NCI-H1092 treated with DMSO at 0.1 percent for 48 hours (cell line): ENCODE measurements at places on chromosomes 3 and 15.

- DNase-seq = no peak
Observed at GRCh38 chr15:79090487-79091203, at the start of gene RASGRF1. RASGRF1 (minus strand) TSS chr15:79090780; CDS start chr15:79090498, 282 bp downstream.

- DNase-seq = no peak
Observed at GRCh38 chr15:51491941-51492340, 130.6 kb downstream of the DMXL2 start.

GRCh38 chr15:59473226-59473625 lies 35.2 kb downstream of the FAM81A start:
- DNase-seq = no peak

DNA sequence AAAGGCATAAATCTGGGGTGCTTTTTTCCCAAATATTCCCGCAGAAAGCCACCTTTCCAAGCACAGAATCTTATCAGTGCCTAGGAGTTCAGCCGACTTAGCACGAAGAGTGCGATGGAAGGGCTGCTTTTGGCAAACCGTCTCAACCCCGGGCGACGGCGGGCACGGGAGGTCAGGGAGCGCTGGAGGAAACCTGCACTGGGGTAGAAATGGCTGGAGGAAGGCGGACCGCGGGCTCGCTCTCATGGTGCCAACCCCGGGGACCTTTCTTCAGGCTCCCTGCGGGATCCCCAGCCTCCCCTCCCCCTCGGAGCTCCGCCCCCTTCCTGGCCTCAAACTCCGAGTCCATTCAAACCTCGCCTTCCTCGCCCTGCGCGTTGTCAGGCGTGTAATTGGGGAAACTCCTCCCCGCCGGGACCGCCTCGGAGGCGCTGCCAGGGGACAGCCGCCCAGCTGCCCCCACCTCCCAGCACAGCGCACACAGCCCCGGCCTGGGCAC lies at the start of gene GABRG3:
Gene GABRG3 (plus strand): TSS at position 470 of the 499 bp plus-strand sequence.
- DNase-seq = no peak
